ACHN (cell line): ENCODE measurements at places on chromosomes 12 and 14.
A peak's percentile ranks its signal among the peaks of the same experiment; 100 is the strongest.

DNA sequence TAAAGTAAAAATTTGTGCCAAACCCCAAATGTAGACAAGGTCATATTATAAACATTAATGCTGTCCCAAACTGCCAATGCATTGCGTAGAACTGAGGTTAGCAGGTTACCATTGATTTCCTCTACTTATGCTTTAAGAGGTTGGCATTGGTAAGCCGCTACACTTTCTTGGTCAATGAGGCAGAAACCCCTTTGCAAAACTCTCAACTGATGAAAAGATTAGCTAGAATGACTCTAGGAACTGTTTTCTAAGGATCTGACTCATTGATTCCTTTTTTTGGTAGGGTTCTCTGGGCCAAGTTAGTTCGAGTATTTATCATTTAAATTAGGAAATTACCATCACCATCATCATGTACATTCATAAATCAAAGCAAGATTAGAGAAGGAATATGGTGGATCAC is 44.6 kb downstream of the HMGA2 start:
- DNase-seq, result no peak

DNA sequence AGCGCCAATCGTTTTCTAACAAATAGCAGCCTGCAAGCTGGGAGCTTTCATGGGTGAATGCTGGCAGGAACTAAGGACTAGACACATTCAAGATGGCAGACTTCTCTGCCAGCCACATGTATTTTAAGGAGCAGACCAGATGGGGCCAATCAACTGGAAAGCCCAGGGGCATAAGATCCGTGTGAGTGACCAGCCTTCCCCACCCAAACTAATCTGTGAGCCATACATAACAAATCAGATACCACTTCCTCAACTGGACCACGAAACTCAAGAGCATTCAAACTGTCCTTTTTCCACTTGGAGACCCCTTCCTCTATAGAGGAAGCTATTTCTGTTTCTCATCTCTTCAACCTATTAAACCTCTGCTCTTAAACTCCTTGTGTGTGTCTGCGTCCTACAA is 9.7 kb downstream of the TCL1B start:
- no peak for DNase-seq

DNA sequence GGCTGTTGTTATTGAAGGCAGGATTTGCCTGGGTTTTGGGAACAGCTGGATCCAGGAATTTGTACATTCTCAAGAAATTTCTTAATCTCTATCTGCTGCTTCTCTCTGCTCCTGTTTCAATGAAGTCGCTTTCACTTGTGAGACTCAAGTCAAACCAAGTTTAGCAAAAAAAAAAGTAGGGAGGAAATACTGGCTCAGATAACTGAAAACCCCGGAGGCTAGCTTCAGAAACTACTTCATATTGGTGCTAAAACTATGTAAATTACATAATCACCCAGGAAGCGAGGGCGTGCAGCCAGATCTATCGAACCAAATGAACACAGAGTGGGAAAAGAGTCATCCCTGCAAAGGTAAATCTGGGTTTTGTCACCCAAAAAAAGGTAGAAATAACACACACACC is 68.3 kb upstream of the FICD start:
- DNase-seq, result no peak

DNA sequence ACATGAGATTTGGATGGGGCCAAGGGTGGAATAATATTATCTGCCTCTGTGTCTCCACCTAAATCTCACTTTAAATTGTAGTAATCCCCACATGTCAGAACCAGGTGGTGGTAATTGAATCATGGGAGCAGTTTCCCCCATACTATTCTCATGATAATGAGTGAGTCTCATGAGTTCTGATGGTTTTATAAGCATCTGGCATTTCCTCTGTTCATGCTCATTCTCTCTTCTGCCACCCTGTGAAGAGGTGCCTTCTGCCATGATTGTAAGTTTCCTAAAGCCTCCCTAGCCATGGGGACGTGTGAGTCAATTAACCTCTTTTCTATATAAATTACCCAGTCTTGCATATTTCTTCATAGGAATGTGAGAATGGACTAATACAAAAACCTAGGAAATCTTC is 29.9 kb downstream of the TSPAN19 start:
- DNase-seq, result no peak

GRCh38 chr12:109387425-109388166 is 39.9 kb downstream of the MYO1H start:
- DNase-seq, result peak; percentile 70

DNA sequence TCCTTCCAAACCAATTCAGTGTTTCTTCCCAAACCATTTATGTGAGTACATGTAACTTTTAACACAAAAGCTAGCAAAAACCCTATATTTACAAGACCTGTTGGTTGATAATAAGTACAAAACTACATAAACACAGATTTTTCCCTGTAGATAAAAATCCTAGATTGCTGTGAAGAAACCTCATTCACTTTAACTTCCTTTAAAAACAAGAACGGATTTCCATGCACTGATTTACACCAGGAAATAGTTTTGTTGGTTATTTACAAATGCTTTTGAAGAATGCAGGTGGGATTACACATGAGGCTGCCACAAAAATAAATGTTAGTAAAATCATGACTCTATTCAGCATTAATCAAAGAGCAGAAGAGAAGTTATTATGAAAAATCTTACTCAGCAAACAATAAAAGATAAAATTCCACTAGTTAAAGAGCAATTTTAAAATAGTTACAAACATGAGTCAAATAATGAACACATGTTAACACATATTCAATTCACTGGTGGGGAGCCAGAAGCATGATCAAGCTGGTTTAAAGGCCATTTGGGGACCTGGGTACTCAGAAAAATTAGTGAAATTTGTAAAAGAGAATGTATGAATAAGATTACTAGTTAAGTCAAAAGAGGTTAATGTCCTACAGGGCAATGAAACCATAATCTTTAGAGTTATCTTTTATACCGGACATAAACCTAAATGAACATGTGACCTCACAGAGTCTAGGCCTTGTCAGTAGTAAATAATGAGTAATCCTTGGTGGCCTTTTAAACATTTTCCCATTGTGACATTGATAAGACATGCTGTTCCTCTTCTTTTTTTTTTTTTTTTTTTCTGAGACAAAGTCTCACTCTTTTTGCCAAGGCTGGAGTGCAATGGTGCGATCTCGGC is 79.9 kb downstream of the PHLDA1 start:
- DNase-seq, result no peak

DNA sequence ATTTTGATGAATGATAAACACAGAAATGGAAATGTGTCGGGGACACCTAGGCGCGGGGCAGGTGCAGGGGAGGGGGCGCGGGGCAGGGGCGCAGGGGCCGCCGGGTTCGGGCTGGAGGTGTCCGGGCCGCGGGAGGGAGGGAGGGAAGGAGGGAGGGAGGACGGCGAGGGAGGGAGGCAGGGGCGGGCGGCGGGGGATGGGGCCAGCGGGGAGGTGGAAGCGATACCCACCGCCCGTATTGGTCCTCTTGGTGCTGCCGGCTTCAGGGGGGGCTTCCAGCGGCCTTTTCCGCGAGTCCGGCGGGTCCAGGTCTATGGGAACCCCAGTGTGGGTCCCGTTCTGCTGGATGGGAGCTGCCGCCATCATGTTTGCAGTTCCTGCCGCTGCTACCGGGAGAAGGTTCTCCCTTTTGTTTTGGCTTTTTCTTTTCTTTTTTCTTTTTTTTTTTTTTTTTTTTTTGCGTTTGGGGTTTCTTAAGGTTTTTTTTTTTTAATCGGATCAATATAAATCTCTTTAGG is 703 bp downstream of the NOVA1 start:
- DNase-seq, result peak; percentile 14

DNA sequence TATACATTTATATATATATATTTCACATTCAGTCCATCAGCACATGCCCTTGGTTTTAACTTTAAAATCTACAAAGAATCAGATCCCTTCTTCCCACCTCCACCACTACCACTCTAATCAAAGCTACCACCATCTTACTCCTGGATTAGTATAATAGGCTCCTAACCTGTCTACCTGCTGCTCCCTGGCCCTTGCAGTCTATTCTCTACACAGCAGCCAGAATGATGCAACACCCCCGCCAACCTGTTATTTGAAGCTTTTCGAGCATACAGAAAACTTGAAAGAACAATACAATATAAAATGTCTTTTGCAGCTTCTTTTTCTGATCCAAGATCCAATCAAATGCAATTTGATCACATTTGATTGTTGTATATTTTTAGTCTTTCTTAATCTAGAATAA is 165.9 kb upstream of the HMGA2 start:
- DNase-seq, result no peak

- no peak for DNase-seq
These were observed 15.3 kb upstream of the MYF6 start for GRCh38 chr12:80692114-80692513.

DNA sequence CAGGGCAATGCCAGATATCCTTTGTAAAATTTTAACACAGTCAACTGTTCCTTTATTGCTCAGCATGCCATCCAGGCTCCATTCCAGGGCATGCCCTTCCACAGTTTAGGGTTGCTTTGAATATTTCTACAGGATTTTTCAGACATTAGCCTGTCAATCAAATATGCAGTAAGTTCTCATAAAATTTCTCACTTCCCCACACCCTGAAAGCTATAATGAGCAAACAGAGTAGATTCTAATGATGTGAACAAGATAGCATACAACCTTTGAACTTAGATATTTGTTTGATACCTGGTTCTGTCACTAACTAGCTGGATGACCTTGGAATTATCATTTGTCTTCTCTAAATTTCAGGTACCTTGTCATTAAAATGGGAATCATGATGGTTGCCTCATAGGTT is 251.2 kb downstream of the SYT1 start:
- no peak for DNase-seq

DNA sequence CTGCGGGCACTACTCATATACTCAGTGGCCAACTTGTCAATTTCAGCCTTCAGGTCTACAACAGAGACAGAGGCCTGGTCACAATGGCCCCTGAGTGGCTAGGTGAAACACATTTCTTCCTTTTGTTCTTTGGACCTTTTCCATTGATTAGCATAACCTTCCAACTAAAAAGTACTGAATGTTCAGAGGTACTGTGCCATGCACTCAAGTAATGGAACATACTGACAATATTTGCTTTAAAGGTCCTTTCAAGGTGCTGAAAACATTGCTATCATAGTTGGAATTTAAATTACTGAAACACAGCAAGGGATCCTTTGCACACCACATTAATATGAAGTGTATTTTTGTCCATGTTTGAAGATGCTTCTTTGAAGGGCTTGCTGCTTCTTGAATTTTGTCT is 6.1 kb upstream of the ACRBP start:
- no peak for DNase-seq

DNA sequence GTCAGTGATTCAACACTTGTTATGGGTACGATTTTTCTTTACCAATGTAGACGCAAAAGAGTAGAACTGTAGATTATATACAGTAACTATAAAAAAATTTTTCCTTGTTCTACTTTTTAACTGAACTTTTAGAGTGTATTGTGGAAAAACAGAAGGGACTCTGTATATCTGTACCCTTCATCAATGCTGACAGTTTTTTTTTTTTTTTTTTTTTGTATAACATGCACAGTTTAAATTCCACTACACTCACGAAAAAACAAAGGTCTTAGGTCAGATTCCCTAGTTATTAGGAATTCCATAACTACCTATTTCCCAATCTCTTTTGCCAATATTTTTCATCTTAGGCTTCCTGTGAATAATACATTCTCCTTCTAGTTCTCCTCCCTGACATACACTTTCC is 6.4 kb downstream of the DDHD1 start:
- DNase-seq, result no peak

DNA sequence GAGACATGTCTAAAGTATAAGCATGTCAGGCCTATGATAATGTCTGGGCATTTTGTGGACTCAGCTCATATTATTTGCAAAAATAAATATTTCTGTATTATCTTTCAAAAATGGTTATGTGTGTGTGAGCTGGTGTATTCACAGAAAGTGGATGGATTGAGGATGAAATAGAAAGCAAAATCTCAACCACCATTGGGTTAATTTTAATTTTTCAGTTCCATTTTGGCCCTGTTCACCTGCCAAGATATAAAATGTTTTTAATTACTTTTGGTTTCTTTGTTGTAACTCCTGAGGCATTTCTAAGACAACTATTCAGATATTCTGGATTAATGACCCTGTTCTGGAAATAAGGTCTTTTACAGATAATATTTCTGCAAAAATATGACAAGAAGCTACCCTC is 232.7 kb upstream of the PPFIA2 start:
- no peak for DNase-seq

DNA sequence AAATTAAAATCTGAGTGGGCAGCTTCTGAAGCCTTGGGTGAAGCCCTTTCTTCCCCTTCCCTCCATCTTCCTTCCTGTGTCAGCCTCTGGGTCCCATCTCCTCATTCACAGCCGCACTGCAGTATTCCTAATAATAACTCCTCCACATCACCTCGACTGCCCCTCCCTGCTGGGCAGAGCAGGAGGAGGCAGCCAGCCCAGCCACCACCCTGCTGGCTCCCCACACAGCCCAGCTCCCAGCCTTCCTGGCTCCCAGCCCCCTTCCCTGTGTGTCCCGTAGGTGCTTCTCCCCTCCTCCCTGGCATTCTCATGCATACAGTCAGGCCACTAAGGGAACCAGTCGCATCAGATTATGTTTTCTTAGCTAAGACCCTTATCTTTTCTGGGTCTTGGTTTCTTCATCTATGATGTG is 3.7 kb downstream of the IFFO1 start:
- no peak for DNase-seq

- DNase-seq, result peak; percentile 83
These were observed 1.8 kb downstream of the GALNT9 start for GRCh38 chr12:132327336-132328171.

- peak; percentile 36 for DNase-seq
These were observed 376.3 kb upstream of the RGS6 start for GRCh38 chr14:71555654-71556559.

GRCh38 chr12:12559719-12560296 is 2.9 kb downstream of the DUSP16 start:
- no peak for DNase-seq

- DNase-seq, result no peak
These were observed 475.4 kb downstream of the NPAS3 start for GRCh38 chr14:33414041-33414440.

- no peak for DNase-seq
These were observed 65.6 kb upstream of the FICD start for GRCh38 chr12:108449478-108449877.

DNA sequence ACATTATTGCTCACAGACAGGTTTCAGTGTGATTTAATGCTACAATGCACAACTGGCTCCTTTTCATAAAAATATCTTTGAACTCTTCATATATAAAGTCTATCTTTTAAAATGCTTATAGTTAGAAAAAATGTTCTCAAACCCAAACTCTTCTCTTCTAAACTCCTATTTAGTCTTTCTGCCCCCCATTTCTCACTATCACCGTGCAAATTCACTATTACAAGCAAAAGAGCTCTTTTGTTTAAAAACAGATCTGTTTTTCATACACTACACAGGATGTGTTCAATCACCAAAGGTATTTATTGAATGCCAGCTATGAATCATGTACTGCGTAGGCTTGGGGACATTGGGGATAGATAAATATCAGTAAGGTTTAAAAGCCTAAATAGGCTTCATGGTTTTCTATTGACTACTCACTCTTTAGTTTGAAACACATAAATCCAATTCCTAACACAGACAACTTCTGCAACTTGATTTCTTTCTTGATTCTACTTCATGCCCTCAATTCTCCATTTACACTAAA is 692.3 kb downstream of the C12orf50 start:
- DNase-seq, result no peak

DNA sequence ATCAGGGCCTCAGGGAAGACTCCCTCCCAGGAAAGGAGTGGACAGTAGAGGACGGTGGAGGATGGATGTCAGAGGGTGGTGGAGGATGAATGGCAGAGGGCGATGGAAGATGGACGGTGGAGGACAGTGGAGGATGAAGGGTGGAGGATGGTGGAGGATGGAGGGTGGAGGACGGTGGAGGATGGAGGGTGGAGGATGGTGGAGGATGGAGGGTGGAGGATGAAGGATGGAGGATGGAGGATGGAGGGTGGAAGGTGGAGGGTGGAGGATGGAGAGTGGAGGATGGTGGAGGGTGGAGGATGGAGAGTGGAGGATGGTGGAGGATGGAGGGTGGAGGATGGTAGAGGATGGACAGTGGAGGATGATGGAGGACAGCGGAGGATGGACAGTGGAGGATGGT is 95.9 kb downstream of the LRRC74A start:
- DNase-seq, result no peak
